ENCODE measurements at places on chromosomes 13 and 19.
A peak's percentile ranks its signal among the peaks of the same experiment; 100 is the strongest.

- no peak for DNase-seq
Observed at GRCh38 chr13:106491928-106492587, 43.4 kb downstream of the EFNB2 start.

DNA sequence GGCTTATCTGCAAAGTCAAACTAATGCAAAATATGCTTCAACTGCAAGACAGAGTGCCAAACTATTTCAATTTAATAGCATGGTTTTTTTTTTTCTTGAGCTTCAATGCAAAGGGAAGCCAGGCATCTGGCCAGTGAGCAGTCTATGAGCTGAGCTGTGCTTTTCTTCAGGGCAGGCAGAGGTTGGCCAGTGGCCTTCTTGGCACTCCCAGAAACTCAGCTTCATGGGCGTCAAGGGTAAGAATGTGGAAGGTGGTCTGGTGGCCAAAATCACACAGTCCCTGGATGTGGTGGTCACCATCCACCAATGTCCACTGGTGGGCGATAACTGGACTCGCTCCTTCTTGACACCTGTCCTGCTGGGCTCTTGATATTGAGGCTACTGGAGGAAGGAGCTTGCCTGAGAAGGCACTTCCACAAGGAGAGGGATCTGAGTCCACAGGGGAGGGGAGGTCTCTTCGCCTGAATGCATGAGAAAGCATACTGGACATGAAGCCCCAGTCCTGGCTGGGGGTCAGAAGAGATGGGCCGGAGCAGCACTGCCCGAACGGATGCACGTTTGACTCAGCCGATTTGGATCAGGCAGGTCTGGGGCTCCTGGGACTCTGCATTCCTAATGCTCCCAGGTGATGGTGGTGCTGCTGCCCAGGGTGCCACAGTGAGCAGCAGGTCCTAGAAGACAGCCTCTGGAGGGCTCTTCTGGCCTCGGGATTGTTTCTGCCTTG is 17.1 kb downstream of the COL4A2 start:
- no peak for DNase-seq

DNA sequence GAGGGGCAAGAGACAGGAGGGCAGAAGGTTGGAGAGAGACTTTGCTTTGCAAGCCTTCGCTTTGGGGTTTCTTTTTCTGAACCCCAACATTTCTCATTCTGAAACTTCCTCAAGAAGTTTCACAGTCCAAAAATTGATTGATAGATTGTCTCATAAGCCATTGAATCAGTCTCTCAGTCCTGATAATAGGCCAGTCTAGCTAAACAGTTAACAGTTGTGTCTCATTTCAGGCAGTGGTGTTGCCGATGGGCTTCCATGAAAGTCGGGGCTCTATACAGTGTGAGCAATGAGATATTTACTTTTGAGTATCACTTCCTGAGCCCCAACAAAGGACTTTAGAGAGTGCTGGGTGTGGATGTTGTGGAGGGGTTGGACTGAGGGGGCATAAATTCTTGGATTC is 26.5 kb upstream of the SPRY2 start:
- no peak for DNase-seq

GRCh38 chr19:18507021-18507726 is 14.7 kb downstream of the ELL start:
- DNase-seq, result no peak

DNA sequence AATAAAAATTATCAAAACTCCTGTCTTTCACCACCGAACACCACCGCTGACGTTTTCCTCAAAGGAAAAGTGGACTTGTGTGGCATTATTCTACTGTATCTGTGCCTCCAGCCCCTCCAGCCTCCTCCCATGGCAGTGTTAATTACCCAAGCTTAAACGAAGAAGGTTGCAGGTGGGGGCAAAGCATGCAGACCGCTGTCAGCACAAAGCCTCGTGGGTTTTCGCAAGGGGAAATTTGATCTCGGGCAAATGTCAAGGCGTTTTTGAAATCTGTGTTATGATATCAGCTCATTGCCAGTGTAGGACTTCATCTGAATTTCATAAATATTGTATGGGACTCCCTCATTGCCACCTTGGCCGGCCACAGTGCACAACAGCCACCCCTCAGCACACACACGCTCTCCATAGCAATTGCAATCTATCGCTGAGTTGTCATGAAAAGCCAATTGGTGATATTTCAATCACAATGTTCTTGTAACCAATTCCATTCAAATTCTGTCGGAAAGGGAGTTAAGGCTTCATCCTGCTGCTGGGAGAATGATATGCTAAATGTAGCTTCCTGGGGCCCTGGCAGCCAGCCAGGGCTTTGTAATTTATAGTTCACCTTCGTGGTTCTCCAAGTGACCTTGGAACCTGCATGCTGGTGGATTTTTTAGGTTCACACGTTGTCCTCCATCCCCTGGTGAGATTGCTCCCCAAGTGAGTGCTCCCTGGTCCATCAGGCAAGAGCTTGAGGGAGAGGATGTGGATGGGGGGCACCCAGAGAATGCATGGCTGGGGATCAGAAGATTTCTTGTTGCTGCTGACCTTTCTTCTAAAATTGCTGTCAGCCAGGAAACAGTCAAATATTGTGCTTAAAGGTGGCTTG is 16.6 kb downstream of the CHST8 start:
- no peak for DNase-seq

DNA sequence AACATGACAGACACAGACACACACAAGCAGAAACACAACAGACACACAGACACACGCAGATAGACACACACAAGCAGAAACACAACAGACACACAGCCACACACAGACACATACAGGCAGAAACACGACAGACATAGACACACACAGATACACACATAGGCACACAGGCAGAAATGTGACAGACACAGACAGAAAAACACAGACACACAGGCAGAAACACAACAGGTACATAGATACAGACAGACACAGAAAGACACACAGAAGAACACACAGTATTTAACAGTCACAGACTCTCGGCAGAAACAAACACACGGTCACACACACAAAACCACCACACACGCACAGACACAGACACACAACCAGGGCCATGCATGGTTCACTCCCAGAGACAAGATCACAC is 905 bp downstream of the TBXA2R start:
- DNase-seq, result no peak

DNA sequence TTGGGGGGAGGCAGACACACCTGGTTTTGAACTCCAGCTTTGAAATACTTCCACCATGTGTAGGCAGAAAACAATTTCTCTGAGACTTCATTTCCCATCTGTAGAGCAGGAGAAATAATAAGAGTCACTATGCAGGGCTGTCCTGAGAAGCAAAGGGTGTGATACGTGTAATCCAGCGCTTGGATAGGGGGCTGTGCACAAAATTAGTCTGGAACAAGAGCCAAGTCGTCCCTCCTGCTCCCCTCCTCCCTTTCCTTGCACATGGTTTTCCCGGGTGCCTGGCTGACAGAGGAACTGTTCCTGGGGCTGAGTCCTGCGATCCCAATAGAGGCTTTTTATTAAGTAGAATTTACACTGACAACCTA is 29.6 kb upstream of the UBE2L5 start:
- DNase-seq, result no peak

- no peak for DNase-seq
Observed at GRCh38 chr13:102197193-102197592, 204.7 kb downstream of the FGF14 start.

- no peak for DNase-seq
Observed at GRCh38 chr13:42612021-42612765, 38.2 kb downstream of the TNFSF11 start.

DNA sequence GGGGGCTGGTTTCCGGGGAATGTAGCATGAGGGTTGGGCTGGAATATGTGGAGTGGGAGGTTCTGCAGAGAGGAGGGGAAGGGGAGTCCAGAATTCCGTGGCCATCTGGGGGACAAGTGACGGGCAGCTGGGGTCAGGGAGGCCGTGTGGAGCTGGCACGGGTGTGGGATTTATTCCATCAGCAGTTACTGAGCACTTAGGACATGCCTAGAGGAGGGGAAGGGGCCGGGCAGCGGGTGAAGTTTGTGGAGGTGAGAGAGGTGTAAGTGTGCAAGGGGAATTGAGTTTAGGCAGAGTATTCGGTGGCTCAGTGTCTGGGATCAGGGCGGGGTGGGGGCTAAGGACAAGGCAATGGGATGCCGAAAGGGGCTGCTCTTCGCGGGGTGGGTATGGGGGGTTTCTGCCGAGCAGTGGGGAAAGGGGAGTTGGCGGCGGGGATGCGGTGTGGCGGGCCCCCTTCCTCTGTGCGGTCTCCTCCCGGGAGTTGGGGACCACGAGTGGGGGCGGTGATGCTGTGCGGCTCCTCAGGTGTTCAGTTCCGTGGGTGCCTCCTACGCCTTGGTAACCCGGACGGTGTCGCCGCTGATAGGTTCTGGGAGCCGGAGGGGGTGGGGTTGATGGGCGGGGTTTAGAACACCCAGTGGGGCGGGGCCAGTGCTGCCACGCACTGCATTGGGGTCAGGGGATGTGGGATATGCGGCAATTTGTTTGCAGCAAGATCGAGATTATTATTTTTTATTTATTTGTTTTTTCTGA is 5.4 kb downstream of the CCDC61 start:
- peak; percentile 37 for DNase-seq

DNA sequence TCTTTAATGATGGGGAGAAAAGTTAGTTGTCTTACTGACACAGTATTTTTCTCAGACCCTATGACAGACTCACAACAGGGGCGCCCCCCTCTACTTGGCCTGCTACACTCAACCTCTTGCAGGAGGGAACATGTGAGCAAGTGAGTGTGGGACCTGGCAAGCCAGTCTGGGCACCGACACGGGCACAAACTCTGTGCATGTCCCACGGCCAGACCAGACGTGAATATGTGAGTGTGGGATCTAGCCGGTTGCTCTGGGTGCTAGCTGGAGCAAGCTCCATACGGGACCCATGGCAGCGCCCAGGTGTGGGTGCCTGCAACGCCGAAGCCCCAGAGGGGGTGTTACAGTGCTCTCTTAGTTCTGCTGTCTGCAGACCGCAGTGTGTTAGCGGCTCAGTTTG is 1437.3 kb upstream of the MIR17HG start:
- DNase-seq, result no peak

- no peak for DNase-seq
Observed at GRCh38 chr13:109737606-109738005, 48.8 kb downstream of the IRS2 start.

DNA sequence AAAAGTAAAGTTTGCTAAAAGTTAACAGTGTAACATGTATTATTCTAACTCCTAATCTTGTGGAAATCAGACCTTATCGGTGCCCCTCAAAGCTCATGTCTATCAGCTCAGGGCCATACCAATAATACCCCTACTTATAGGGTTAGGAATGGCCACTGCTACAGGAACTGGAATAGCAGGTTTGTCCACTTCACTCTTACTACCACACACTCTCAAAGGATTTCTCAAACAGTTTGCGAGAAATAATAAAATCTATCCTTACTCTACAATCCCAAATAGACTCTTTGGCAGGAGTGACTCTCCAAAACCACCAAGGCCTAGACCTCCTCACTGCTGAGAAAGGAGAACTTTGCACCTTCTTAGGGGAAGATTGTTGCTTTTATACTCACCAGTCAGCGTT is 1677.7 kb downstream of the OLFM4 start:
- DNase-seq, result no peak

DNA sequence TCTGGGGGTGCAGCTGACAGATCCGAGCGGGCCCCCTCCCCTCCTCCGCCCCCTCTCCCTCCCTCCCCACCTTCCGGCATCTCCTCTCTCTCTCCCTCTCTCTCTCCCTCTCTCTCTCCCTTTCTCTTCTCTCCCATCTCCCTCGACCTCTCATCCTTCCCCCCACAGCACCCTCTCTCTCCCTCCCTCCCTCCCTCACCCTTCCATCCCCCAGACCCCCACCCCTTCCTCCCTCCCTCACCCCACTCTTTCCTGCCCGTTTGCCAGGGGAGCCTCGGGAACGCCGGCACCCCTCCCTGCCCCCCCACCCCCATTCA is 666 bp downstream of the CELF5 start:
- no peak for DNase-seq

DNA sequence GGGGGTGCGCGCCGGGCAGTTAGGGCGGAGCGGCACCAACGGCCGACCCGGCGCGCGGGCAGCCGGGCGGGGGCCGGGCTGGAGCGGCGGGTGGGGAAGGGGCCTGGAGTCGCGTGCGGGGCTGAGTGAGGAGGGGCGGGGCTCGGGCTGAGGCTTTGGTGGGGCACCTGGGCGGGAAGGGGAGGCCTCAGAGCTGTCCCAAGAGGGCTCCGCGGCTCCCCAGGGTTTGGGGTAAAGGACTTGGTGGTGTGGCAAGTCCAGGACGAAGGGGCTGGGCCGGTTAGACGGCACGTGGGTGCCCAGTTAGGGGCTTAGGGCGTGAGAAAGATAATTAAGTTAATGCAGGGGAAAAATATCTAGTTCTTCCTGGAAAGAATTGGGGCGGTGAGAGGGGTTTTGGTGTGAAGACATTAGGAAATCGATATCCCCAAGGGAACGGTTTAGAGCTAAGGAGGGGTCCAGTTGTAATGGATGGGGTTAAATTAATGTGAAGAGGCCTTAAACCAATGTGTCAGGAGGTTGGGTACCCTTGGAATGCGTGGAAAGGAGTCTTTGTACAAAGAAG is 496 bp downstream of the ZNF574 start:
- no peak for DNase-seq

DNA sequence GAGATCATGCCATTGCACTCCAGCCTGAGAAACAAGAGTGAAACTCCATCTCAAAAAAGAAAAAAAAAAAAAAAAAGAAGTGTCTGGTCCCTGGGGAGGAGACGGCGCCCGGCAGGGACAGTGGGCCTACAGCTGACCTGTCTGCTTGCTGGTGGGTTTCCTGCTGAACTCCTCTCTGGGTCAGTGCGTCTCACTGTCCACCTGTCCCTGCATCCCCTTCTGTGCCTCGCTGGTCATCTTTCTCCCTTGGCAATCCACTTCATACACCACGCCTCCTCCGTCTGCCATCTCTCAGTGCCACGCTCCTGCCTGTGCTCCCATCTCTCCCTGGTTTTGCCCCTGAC is 63.4 kb downstream of the ACSBG2 start:
- no peak for DNase-seq

- DNase-seq, result no peak
Observed at GRCh38 chr13:70622796-70623195, 514.5 kb upstream of the KLHL1 start.

All from stimulated activated CD8-positive, alpha-beta memory T cell treated with anti-CD3 and anti-CD28 coated beads, Interleukin-4, amount 100 ng/mL, for 1 hour (primary cell).